Right atrium auricular region (tissue), 2 donors: ENCODE measurements at places on chromosomes 4 and X. TPM values are rescaled to one million over a fixed set of nuclear protein-coding genes. Genes with fewer than 3 reads are reported as not detected.

- no peak overlapping the region for H3K4me3 ChIP-seq
- DNase-seq = no peak
- no peaks in the 10 kb centered on the region for H3K27me3 ChIP-seq
- H3K27ac ChIP-seq = no peak overlapping the region
- no peaks in the 10 kb centered on the region for H3K4me1 ChIP-seq
- H3K36me3 ChIP-seq = no peaks in the 10 kb centered on the region
Measured at GRCh38 chr4:30056016-30056766, 664.0 kb upstream of the PCDH7 start.

- no peak for DNase-seq
- H3K4me1 ChIP-seq = no peaks in the 10 kb centered on the region
- no peak overlapping the region for H3K4me3 ChIP-seq
- no peak overlapping the region for H3K27ac ChIP-seq
Measured at GRCh38 chrX:2468261-2469195, 32.2 kb downstream of the DHRSX start.

DNA sequence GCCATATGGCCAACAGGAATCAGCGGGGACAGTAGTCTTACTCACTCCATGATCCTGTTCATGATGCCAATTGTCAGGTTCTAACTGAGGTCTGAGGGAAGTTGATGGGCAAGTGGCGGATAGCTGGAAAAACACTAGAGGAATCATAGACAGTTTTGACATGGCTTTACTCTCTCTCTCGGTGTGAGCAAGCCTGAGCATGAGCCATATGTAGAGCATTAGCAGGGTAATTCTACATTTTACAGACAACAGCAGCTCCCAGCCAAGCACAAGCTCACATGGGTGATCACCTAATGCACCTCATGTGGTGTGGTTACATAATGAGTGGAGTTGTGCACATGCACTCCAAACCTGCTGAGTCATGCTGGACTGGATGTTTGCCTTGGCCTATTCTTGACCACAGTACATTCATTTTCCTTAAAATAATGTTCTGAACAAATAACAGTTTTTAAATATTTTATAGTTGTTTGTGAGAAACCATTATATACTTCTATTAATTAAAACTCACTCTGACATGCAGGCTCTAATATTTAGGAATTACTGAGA lies 429.2 kb downstream of the GPAT3 start:
- no peaks in the 10 kb centered on the region for H3K27me3 ChIP-seq
- DNase-seq = no peak
- no peaks in the 10 kb centered on the region for H3K36me3 ChIP-seq
- H3K4me3 ChIP-seq = no peak overlapping the region
- no peak overlapping the region for H3K27ac ChIP-seq

DNA sequence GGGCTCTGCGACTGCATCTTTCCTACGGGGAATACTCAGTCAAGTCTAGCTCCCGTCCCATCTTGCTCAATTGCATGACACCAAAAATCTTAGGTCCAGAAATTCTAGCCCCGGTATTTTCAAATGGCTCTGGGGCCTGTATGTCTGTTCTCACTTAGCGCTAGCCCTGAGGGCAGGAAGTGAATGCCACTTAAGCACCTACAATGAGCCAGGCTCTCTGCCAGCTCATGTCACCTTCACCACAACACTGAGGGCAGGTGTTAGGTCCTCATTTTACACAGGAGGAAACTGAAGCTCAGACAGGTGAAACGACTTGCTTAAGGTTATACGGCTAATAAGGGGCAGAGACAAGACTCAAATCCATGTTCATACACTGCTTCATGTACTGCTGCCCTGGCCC lies 282.8 kb downstream of the PPP1R2C start:
- H3K36me3 ChIP-seq = no peaks in the 10 kb centered on the region
- no peaks in the 10 kb centered on the region for H3K4me1 ChIP-seq
- H3K27me3 ChIP-seq = no peaks in the 10 kb centered on the region
- H3K27ac ChIP-seq = no peak overlapping the region
- no peak for DNase-seq

DNA sequence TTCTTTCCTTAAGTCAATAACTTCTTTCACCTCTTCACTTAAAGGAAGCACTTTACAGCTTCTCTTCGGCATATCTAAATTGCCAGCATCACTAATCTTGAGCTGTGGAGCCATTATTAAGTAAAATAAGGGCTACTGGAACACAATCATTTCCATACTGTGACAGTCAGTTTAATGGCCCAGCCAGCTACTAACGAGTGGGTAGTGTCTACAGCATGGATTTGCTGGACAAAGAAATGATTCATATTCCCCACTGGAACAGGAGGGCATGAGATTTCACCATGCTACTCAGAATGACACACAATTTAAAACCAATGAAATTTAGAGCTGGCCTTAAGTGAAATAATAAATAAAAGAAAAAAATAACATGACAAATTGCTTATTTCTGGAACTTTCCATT lies 72.1 kb downstream of the DDIT4L start:
- no peak overlapping the region for H3K27ac ChIP-seq
- H3K4me3 ChIP-seq = no peak overlapping the region
- no peaks in the 10 kb centered on the region for H3K27me3 ChIP-seq
- no peaks in the 10 kb centered on the region for H3K36me3 ChIP-seq
- no peaks in the 10 kb centered on the region for H3K4me1 ChIP-seq

DNA sequence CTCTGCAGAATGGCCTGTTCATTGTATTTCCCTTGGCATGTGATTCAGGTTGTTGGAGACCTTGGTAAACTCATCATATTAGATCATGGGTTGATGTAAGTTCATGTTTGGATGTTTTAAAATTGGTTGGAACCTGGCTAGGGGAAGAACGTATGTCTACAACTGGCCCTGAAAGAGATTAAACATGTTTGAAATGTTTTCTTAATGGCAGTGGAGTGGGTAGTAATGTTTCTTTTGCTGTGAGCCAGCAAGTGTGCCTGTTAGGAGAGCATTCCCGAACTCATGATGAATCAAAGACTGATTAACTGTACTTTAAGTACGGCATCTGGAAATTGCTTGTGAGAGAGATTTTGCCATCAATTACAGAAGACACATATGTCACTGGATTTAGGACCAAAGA lies 44.5 kb upstream of the SLC4A4 start:
- H3K36me3 ChIP-seq = no peaks in the 10 kb centered on the region
- no peak overlapping the region for H3K27ac ChIP-seq
- no peak for DNase-seq
- no peak overlapping the region for H3K4me3 ChIP-seq
- H3K4me1 ChIP-seq = no peaks in the 10 kb centered on the region

- H3K4me3 ChIP-seq = no peak overlapping the region
- no peak overlapping the region for H3K27ac ChIP-seq
- no peak for DNase-seq
- H3K36me3 ChIP-seq = no peaks in the 10 kb centered on the region
- no peaks in the 10 kb centered on the region for H3K4me1 ChIP-seq
- no peaks in the 10 kb centered on the region for H3K27me3 ChIP-seq
Measured at GRCh38 chrX:72089254-72089653, 42.5 kb downstream of the RTL5 start.

Gene SPANXN3
- total RNA-seq = not detected
